A172 (cell line): ENCODE measurements at places on chromosomes 12 and 14.

GRCh38 chr12:131607658-131608447, 103.0 kb upstream of the SFSWAP start:
- DNase-seq, result no peak

DNA sequence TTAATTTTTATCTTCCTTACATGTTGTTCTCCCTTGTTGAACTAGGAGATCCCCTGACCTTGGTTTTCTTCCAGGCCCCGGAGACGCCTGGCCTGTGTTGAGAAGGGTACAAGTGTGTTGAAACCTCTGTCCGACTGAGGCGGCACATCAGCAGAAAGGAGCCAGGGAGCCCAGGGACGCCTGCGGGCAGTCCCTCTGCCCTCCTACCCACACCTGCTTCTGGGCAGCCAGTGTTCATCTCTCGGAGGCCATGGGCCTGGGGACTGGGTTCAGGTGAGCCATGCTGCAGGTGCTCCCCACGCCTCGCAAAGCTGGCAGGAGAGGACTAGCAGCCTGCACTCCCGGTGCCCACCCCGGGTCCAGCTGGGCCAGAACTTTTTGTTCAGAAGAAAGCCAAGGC, 39.9 kb upstream of the EIF5 start:
- DNase-seq, result no peak

GRCh38 chr12:47189728-47190127, 110.0 kb upstream of the AMIGO2 start:
- DNase-seq, result no peak

- DNase-seq, result no peak
Observed at GRCh38 chr12:27003421-27004381, 10.5 kb downstream of the TM7SF3 start.

DNA sequence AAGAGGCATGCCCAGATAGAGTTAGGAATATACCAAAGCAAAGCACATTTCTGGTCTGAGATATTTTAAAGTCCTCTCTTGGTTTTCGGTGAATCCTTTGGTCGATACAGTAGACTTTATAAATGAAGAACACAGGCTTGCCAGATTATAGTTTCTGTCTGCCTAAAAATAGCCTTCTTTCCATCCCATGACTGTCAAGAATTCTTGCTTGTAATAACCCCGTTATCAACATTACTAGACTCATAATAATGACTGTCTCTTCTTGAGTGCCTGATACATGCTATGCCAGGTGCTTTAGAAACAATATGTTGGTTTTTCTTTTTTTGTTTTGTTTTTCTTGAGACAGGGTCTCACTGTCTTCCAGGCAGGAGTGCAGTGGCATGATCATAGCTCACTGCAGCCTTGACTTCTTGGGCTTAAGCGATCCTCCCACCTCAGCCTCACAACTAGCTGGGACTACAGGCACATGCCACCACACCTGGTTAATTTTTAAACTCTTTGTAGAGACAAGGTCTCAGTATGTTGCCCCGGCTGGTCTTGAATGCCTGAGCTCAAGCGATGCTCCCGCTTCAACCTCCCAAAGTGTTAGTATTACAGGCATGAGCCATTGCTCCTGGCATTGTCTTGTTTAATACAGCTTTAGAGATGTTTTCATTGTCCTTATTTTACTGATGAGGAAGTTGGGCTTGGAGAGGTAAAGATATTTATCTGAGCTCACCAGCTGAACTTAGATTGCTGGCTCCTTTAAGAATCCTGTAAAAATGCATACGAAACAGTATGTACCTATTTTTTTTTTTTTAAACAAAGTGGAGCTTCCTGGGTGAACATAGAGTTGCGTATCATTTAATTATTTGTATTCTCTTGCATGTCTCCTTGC, 30.4 kb downstream of the CHST11 start:
- no peak for DNase-seq

GRCh38 chr12:10097521-10097920, 1.3 kb downstream of the CLEC1A start:
- DNase-seq, result peak; percentile 4

GRCh38 chr12:45234139-45234865, 18.4 kb downstream of the ANO6 start:
- DNase-seq, result peak; percentile 96

DNA sequence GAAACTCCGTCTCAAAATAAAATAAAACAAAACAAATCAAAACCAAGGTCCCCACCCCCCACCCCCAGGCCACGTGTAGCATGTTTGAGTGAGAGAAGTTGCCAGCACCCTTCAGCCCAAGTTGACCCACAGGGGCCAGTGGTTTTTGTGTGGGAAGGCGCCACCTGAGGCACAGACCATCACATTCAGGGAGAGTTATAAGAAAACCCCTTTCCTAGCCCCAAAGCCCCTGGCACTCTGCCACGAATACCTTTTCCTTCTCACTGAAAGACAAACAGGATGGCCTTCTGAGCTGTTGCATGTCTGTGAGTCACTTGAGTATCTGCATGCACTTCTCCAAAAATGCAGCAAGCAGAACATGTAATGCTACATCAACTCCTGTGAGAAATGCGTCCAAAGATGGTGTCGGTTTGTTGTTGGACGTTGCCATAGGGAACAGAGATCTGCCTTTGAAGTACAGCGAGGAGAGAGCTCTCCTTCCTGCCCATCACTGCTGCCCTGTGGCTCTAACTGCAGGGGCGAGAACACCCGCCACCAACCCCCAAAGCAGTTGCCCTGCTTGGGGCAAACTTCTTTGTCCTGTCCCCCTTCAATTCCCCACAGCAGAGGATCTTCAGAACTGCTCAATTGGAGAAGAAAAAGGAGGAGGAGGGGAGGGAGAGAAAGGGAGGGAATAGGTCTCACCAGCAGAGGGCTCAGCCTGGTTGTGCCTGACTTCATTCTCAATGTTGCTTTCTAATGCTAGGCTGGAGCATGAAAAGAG, 2.7 kb upstream of the TRAF3 start:
- peak; percentile 57 for DNase-seq

- peak; percentile 2 for DNase-seq
Observed at GRCh38 chr14:52596861-52597260, 44.2 kb downstream of the GPR137C start.

- no peak for DNase-seq
Observed at GRCh38 chr14:58243790-58244555, 670 bp upstream of the PSMA3 start.

GRCh38 chr14:91636604-91637003, 95.3 kb downstream of the CATSPERB start:
- DNase-seq, result no peak

DNA sequence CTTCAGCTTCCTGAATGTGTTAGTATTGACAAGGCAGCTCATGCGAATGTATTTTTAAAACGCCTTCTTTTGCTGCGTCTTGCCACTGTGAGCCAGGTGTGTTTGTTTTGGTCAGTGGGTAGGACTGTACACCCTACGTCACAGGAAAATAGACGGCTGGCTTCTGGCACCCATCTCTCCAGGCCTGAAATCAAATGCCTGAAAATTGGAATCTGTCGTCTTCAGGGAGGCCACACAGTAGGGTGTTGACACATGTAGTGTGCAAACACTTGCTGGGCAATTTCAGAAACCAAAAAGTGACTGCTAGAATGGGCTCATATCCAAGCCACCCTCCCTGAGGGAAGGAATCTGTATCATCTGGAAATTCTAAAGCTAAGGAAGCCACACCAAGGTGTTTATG, 209.3 kb downstream of the TTC8 start:
- DNase-seq, result no peak

- DNase-seq, result no peak
Observed at GRCh38 chr12:83161456-83161855, 474.8 kb downstream of the TMTC2 start.
